Mesothelial cell of epicardium (in vitro differentiated cells): ENCODE measurements at places on chromosomes 16 and 17. TPM values are rescaled to one million over a fixed set of nuclear protein-coding genes. Genes with fewer than 3 reads are reported as not detected.

Gene CACNG1
- total RNA-seq: 0.18 to 0.23 TPM (median 0.20 TPM) in 3 replicates

Gene VMO1
- 2.3 to 2.6 TPM (median 2.5 TPM) in 3 replicates for total RNA-seq

Gene GAS2L2
- total RNA-seq: 0.09 to 0.20 TPM (median 0.11 TPM) in 3 replicates

DNA sequence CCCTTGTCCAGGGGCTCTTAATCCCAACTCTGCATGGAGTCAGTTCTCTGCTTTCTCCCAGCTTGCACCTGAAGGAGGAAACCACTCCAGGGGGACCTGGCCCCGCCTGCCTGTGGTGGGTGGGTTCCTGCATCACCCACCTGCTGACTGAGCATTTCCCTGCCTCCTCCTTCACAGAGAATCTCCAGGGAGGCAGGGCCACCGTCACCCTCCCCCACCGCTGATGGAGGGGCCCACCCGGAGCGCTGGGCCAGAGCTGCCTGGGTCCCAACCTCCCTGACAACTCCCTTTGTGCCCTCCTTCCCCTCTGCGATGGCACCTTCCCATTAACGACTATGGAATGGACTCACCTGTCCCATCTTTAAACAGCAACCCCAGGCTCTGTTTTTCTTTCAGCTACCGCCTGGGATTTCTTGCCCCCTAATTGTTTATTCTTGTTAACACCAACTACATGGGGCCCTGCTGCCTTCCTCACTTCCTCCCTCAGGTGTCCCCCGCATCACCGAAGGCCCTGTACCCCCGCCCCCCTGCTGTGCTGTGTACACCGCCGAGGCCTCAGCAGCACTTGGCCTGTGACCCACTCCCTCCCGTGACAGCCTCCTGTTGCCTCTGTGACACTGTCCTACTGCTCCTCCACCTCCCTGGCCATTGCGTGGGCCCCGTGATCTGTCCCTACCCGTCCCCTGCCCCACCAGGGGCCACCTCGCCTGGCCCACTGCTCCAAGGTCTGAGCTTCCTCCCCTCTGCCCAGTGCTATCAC lies 842 bp upstream of the TEDC2 start:
- peak overlapping the region; percentile 87 for H3K4me3 ChIP-seq
- no peaks in the 10 kb centered on the region for H3K27me3 ChIP-seq
- H3K27ac ChIP-seq: peak overlapping the region; percentile 80
- peaks cover 5% of the 10 kb centered on the region for H3K4me1 ChIP-seq
- peaks cover 8% of the 10 kb centered on the region for H3K36me3 ChIP-seq
- DNase-seq: no peak

- no peak overlapping the region for H3K4me3 ChIP-seq
- H3K4me1 ChIP-seq: no peaks in the 10 kb centered on the region
Measured at GRCh38 chr17:16877099-16877498, 94.8 kb downstream of the TNFRSF13B start.
